ENCODE measurements at places on chromosomes 13 and 19.

GRCh38 chr13:37923236-37923635 lies 53.7 kb upstream of the TRPC4 start:
- no peak for DNase-seq

DNA sequence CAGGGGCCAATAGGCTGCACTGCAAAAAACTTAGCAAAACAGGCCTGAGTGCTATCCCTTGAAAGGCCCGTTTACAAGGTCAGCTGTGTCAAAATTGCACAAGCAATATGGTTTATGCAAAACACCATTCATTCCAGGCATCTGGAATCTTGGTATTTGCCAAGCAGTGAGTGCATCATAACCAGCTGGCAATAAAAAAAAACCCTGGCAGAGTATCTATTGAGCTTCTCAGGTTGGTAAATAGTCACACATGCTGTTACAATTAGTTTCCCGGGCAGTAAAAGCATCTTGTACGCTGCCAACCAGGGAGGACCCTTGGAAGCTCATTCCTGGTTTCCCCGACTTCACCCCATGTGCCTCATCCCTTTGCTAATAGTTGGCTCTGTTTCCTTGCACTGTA lies 21.3 kb downstream of the ZNF77 start:
- no peak for DNase-seq

DNA sequence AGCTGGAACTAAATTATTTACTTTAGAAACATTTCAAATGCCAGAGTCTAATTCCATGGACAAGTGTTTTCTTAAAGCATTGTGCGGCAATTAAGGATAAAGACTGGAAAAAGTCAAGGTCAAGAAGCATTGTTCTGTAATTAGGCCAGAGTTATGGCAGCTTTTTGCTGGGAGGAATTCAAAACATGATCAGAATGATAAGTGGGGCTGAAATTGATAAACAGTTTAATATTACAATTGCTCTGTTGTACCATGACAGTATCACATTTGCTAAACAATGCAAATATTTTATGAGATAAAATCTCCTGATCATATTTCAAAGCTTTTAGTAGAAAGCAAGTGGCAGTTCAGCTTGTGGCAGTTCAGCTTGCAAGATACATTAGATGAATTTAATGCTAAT lies 513.7 kb downstream of the GPC6 start:
- no peak for DNase-seq

DNA sequence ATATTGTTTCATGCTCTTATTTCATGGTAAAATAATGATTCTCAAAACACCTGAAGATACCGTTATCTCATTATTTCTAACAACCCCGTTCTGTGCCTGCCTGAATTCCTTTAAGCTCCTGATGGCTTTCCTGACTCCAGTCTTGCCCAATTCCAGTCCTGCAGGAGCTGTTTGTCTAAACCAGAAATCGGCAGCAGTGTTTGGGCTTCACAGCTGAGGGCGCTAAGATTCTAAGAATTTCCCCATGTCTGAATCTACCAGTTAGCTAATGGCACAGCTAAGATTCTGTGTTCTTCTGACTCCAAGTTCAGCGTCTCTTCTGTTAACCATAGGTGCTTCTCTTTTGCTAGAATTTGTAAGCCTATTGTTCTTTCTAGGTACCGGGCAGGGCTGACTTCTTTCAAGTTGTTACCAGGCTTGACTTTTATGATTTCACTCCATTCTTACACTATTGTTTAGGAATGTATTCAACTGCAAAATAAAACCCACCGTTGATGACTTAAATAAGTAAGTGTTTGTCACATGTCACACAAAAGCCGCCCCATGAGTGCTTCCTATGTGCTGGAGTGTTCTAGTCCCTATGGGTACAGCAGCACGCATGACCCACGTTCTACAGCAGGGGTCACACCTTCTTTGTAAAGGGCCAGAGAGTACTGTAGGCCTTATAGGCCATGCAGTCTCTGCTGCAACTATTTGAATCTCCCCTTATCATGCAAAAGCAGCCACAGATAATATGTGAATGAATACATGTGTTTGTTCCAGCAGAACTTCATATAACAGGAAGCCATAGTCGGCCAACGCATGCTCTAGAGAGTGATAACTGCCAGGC lies 168.3 kb upstream of the RNF113B start:
- no peak for DNase-seq
